Choroid plexus epithelial cell (primary cell): ENCODE measurements at places on chromosomes 12 and 14.

- DNase-seq = peak; percentile 82
Observed at GRCh38 chr14:21092273-21093011, 6.0 kb downstream of the ZNF219 start.

DNA sequence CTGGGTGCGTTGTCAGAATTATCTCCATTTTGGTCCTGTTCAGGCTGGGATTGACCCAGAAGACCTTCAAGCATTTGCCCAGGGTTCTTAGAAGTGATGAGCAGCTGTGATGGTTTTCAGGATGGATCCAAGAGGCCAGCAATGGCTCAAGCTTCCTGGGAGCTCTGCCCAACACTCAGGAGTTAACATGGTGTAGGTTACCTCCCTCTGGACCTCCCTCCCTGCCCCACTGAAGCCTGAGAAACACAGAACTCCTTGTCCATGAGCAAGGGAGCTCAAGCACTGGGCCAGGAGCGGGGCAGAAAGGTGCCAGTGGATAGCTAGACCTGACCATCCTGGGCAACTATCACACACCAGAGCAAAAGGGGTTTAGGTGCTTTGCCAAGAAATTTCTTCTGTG is 148.4 kb upstream of the FKBP4 start:
- DNase-seq = no peak

GRCh38 chr14:75259510-75259855 is 19.1 kb upstream of the FOS start:
- DNase-seq = peak; percentile 89

GRCh38 chr14:26738571-26738970 is 140.7 kb upstream of the NOVA1 start:
- no peak for DNase-seq

- DNase-seq = peak; percentile 88
Observed at GRCh38 chr12:56593909-56594621, 36.1 kb downstream of the BAZ2A start.
